ENCODE measurements at places on chromosomes 3 and 15. TPM values are rescaled to one million over a fixed set of nuclear protein-coding genes. Genes with fewer than 3 reads are reported as not detected.

DNA sequence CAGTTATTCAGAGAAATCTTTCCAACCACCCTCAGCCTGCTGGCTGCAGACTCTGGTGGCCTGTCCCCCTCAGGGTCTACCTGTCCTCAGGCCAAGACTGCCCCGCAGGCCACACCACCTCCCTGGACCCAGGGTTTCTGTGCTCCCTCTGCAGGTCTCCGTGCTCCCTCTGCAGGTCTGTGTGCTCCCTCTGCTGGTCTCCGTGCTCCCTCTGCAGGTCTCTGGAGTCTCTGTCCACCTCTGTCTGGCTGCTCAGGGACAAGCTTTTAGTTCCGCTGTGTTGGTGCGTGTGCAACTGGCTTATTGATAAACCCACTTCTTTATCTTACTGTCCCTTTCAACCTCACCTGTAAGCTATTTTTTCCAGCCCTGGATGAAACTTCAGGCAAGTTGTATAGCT, 30.1 kb downstream of the BDH1 start:
- DNase-seq: peak; percentile 18

ASB14 gene
- not detected for total RNA-seq

- DNase-seq: peak; percentile 66
Observed at GRCh38 chr15:58221591-58222241, 83.5 kb downstream of the AQP9 start.

GPR87 gene
- total RNA-seq: not detected

UROC1 gene
- total RNA-seq: 0.05 TPM

CAPN3 gene
- total RNA-seq: 659 TPM

- DNase-seq: peak; percentile 68
Observed at GRCh38 chr15:98599909-98600691, 48.2 kb upstream of the IGF1R start.

TGM4 gene
- total RNA-seq: not detected

GRCh38 chr3:8485141-8485870, 16.3 kb upstream of the LMCD1 start:
- DNase-seq: no peak

DNA sequence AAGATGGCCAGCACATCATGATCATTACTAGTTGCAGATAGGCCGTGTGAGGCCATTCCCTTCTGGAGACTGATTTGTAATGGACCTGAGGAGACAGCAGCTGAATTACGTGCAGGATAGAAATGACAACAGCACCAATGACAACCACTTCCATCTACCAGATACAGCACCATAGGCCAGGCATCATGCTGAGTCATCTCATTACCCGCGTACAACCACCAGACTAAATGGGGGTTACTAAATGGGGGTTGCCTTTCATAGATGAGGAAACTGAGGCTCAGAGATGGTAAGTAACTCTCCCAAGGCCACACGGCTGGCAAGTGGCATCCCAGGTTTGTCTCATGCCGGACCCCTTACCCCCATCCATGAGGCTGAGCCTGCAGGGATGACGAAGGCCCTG, 32.8 kb upstream of the FAM107A start:
- no peak for DNase-seq

RASL12 gene
- total RNA-seq: not detected

DNA sequence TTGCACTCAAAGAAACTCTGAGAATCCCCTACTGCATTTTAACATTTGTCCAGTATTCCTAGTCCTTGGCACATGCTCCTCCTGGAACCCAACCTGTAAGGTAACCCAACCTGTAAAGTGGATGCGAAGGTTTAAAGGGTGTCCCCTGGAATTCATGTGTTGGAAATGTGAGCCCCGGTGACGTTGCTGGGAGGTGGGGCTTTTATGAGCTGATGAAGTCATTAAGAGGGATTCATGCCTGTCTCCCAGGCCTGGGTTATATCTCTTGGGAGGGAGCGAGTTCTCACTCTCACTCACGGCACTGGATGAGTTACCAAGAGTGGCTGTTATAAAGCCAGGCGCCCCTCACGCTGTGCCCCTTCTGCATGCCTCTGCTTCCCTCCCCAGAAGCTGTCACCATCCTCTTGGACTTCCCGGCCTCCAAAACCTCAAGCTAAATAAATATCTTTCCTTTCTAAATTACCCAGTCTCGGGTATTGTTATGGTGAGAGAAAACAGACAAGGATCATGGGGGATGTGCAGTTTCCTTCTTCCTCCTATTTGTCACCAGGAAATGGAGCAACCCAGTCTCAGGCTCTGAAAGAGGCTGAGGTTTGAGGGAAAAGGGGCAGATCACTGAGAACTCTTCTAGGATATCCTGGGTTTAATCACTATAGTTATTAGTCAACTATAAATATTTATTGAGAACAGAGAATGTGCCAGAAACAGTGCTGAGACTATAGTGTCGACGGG, 7.6 kb downstream of the XXYLT1 start:
- DNase-seq: no peak

GRCh38 chr15:75043509-75044257, 20.3 kb downstream of the PPCDC start:
- peak; percentile 100 for DNase-seq

- no peak for DNase-seq
Observed at GRCh38 chr3:123054109-123054778, 12.6 kb upstream of the PDIA5 start.

DNA sequence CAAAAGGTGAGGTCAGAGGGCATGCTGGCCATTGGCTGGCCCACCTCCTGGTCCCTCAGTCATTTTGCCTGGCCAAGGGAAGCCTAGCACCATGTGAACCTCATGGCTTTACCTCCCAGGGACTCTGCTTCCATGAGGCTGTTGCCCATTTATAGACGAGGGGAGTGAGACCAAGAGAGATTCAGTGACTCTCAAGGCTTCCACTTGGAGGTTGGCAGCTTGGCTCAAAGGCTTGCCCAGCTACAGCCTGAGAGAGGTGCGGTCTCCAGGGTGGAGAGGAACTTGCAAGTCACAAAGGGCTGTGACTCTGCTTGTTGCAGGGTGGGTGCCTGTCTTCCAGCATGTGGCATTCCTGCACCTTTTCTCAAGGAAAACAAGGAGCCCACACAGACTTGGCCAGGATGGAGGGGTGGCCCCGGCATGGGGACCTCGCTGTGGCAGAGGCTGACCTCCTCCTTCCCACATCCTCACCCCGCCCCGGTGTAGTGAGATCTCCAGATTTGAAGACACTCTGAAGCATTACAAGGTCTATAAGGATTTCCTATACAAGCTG, 24.5 kb downstream of the CFAP100 start:
- no peak for DNase-seq

GRAMD2A gene
- not detected for total RNA-seq

CCDC13 gene
- not detected for total RNA-seq

DNA sequence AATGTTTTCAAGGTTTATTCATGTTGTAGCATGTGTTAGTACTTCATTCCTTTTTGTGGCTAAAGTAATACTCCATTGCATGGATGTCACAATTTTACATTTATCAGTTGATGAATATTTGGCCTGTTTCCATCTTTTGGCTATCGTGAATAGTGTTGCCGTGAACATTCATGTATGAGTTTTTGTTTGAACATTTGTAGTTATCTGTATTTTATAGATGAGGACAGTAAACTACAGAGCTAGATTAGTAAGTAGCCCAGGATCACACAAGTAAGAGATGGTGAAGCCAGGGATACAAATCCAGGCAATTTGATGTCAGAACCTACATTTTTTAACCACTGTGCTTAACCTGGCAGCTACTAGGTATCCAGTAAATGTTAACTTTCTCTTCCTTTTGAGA, 63.2 kb downstream of the ASTE1 start:
- DNase-seq: peak; percentile 53

HIGD2B gene
- total RNA-seq: 0.11 TPM

SMAD6 gene
- 3.2 TPM for total RNA-seq

- no peak for DNase-seq
Observed at GRCh38 chr15:90924375-90924774, 8.0 kb downstream of the HDDC3 start.

GRCh38 chr3:150972366-150973071, at the start of gene CLRN1:
CLRN1 (minus strand) TSS chr3:150972727; CDS start chr3:150972708, 19 bp downstream.
- no peak for DNase-seq

PLA2G4E gene
- total RNA-seq: not detected

GRCh38 chr3:106117490-106117858, 248.7 kb upstream of the CBLB start:
- DNase-seq: no peak

DNA sequence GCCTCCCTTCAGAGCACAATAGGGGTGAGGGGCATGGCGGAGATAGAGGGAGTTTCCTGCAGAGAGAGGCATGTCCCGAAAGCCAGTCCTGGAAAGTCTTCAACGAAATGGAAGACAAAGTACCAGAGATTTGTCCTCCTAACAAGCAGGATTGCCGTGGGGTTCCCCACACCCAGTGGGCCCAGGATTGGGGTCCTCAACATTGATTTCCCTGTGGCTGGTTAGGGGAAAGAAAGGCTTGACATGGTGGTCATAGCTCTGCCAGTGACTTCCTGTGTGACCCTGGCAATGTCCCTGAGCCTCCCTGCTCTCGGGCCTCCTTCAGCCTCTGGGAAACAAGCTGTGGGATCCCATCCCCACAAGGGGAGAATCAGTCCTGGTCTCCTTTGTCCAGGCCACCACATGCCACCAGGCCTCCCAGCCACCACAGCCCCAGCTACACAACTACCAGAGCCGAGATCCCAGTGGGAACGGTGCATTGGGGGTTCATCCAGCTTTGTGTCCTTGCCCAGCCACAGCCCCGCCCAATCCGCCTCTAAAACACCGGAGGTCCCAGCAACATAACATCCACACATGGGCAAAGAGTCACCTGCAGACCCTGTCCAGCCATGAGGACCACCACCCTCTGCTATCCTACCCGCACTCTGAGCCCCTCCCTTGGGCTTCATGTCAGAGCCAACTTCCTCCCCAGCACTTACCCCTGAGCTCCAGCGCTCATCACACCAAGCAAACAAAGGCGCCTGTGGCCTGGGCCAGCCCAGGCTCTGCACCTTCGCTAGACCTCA, 63.0 kb downstream of the ADAMTS17 start:
- DNase-seq: no peak

RPN1 gene
- 632 TPM for total RNA-seq

DNA sequence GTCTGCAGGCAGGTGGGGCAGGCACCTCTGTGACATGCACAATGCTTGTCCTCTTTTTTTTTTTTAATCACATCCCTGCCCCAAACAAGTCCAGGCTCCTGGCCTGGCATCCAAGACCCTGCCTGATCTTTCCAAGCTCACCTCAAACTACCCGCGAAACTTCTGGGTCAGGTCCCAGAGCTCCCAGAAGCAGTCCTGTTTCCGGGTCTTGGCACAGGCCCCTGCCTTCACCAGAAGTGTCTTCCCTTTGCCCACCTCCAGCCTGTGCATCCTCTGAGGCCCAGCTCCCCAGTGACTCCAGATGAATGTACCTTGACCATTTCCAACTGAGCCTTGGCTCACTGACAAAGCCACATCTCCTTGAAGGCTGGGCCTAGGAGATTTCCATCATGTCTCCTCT, 23.0 kb downstream of the PLA2G4E start:
- DNase-seq: no peak

KCNMB3 gene
- total RNA-seq: 0.58 TPM

GRCh38 chr3:150495563-150496168, 50.6 kb downstream of the SERP1 start:
- DNase-seq: peak; percentile 72

MAGEL2 gene
- total RNA-seq: 0.95 TPM

GRCh38 chr3:16011376-16011775, 163.1 kb upstream of the GALNT15 start:
- DNase-seq: no peak

GRCh38 chr3:53032609-53033008, 13.3 kb downstream of the SFMBT1 start:
- no peak for DNase-seq

- no peak for DNase-seq
Observed at GRCh38 chr15:63969652-63970421, 76.4 kb downstream of the DAPK2 start.

THPO gene
- total RNA-seq: not detected

GRCh38 chr15:39730552-39730951, 52.1 kb downstream of the FSIP1 start:
- DNase-seq: no peak

DNA sequence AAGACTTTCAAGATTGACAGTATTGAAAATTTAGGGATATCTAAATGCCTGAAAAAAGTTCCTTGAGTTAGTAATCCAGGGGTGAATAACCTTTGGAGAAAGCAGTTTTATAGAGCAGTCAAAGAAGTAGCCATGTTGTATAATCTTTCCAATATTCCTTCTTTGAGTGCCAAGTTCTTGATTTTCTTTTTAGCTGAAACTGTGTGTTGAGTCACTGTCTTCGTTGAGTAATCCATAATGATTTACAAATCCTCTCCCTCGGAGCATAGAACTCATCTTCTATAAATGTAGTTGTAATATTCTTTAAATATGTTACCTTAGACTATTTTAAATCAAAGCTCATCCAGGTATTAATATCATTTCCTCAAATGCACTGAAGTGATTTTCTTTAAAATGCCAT, 135.2 kb downstream of the BBX start:
- no peak for DNase-seq

ACOX2 gene
- 3.0 TPM for total RNA-seq

CCR9 gene
- total RNA-seq: not detected

GMPPB gene
- 24.6 TPM for total RNA-seq

DNA sequence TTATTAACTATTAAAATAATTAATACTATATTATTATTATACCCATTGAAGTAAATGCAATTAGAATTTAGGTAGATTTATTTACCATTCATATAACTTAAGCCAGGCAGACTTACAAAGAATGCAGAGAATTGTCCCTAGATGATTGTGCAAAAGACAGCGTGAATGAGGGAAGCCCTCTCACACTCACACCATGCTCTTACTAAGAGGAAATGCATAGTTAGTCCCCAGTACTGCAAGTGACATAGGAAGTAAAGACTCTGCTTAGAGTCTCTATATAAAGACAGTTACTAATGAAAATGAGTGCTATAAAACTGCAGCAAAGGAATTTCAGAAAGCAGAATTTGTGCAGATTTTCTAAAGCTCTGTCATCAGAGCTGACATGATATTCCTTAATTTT, 270.4 kb downstream of the ZBBX start:
- no peak for DNase-seq

- DNase-seq: no peak
Observed at GRCh38 chr15:94398001-94398400, 166.6 kb downstream of the MCTP2 start.

CACNA2D2 gene
- 0.80 TPM for total RNA-seq

FILIP1L gene
- not detected for total RNA-seq

DUOX1 gene
- total RNA-seq: not detected

DNA sequence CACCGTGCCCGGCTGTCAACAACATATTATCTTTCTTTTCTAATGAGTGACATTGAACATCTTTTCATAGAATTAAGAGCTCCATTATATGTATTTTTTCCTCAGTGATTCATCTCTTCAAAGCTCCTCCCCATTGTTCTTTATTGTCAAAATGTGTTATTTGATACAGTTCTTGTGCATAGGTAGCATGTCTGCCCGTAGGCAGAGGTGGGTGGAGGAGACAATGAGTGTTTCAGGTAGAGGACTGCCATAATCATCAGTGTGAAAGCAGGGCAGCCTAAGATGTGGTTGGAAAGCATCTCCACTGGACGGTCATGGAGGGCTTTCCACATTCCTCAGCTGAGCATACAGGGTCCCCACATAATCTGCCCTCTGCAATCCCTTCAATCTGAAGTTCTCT, 452.0 kb upstream of the MCTP2 start:
- no peak for DNase-seq

Measured in SK-MEL-5 (cell line).